Vagina (tissue), 2 donors: ENCODE measurements at places on chromosomes 2 and 18. TPM values are rescaled to one million over a fixed set of nuclear protein-coding genes. Genes with fewer than 3 reads are reported as not detected.

The POTEC gene
- total RNA-seq: not detected

The AMER3 gene
- total RNA-seq: not detected

The PGAP1 gene
- 15.2 TPM for total RNA-seq

DNA sequence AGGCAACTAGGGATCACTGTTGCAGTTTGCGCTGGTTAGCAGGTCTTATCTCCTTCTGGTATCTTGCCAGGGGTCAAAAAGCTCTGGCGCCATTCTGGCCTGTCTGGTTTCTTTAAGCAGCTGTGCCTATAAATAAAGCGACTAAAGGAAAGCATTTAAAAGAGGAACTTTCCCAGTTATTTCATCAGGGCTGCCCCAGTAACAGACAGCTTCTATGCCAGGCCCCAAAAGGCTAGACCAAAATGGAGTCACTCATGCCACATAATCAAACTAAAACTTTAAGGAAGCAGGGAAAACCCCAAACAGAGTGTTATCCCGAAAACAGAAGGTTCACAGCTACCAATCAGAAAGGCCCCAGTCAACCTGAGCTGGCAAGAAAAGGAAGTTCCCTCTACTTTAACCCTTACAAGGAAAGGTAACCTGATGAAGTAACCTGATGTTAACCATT lies 41.2 kb upstream of the HNRNPA3 start:
- H3K4me1 ChIP-seq: peaks cover 21% of the 10 kb centered on the region
- H3K27ac ChIP-seq: peak overlapping the region; percentile 10
- no peak for DNase-seq
- no peaks in the 10 kb centered on the region for H3K36me3 ChIP-seq

DNA sequence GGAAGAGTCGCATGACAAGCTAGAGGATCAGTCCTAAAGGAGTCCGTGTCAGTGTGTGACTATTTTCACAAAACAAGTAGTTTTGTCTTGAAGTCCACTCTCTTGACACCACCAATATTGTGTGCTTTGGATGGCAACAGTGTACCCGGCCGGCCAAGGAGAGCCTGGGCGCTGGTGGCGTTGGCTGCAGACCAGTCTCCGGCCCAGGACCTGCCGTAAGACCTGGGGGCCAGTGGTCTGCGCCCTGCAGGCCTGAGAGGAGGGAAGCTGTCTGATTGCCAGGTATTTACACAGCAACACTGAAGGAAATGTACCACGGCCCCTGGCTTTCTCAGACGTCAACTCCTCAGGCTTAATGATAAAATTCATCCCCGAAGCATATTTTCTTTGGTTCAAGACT lies 472.4 kb upstream of the SALL3 start:
- no peaks in the 10 kb centered on the region for H3K4me1 ChIP-seq
- no peaks in the 10 kb centered on the region for H3K27me3 ChIP-seq
- H3K4me3 ChIP-seq: no peak overlapping the region
- DNase-seq: peak; percentile 79

- H3K4me1 ChIP-seq: peaks cover 15% of the 10 kb centered on the region
- H3K36me3 ChIP-seq: no peaks in the 10 kb centered on the region
- DNase-seq: no peak
- peak overlapping the region; percentile 77 for H3K27ac ChIP-seq
- no peak overlapping the region for H3K4me3 ChIP-seq
Measured at GRCh38 chr2:224984637-224985036, 57.6 kb downstream of the DOCK10 start.

DNA sequence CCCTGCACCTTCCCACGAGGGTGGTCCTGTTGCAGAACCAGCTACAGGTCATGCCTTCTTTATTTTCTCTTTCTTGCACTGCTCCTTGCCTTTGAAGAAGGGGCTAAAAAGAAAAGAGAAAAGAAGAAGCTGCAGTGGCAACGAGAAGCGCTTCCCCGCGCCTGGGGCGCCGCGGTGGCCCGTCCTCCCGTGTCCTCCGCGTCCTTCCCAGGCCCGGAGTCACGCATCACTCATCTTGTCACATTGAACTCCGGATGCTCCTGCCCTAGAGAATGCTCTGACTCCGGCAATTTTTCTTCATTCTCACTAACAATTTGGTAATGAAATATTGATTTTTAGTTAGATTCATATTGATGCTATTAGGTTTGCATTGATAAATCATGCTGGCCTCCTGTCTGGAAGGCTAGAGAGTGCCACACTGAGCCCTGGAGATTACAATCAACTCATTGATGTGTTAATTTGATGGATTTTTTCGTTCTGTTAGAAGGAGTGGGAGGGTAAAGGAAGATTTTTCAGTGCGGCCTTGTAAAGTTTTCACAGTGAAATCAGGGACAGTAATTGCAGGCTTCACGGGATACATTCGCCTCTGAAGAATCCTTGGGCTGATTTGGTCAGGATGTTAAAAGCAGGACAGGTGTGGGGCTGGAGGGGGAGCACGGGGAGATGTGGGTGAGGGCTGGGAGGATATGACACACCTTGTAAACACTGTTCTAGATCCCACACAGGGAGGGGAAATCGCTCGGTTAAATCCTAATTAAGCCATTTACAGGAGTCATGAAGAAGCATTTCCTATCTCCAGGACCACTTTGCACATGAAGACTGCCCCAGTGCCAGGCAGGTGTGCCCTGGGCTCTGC lies 349.3 kb downstream of the ZNF516 start:
- DNase-seq: no peak
- H3K36me3 ChIP-seq: no peaks in the 10 kb centered on the region
- H3K4me1 ChIP-seq: no peaks in the 10 kb centered on the region
- no peak overlapping the region for H3K4me3 ChIP-seq
- no peak overlapping the region for H3K27ac ChIP-seq
- no peaks in the 10 kb centered on the region for H3K27me3 ChIP-seq

- DNase-seq: no peak
- no peaks in the 10 kb centered on the region for H3K27me3 ChIP-seq
- peaks cover 82% of the 10 kb centered on the region for H3K4me1 ChIP-seq
- H3K27ac ChIP-seq: no peak overlapping the region
- no peaks in the 10 kb centered on the region for H3K36me3 ChIP-seq
Measured at GRCh38 chr18:79944126-79944731, 7.2 kb downstream of the SLC66A2 start.

DNA sequence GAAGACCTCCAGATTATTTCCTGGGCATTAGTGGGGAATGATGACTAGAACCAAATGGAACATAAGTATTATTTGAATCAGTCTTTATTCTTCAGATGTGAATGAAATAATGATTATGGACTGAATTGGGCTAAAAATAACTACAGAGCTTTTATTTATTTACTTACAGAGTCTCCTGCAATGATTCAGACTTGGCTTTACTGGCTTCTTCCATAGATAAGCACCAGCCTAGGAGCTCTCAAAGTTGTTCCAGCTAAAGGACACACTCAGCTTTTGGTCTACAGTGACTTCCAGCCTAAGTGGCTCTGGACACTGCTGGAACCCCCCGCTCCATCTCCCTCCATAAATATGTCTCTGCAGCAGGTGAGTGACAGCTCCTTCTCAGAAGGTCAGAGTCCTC lies 24.3 kb upstream of the ARHGAP25 start:
- no peak for DNase-seq
- H3K4me3 ChIP-seq: no peak overlapping the region
- no peaks in the 10 kb centered on the region for H3K36me3 ChIP-seq
- no peak overlapping the region for H3K27ac ChIP-seq
- no peaks in the 10 kb centered on the region for H3K27me3 ChIP-seq

DNA sequence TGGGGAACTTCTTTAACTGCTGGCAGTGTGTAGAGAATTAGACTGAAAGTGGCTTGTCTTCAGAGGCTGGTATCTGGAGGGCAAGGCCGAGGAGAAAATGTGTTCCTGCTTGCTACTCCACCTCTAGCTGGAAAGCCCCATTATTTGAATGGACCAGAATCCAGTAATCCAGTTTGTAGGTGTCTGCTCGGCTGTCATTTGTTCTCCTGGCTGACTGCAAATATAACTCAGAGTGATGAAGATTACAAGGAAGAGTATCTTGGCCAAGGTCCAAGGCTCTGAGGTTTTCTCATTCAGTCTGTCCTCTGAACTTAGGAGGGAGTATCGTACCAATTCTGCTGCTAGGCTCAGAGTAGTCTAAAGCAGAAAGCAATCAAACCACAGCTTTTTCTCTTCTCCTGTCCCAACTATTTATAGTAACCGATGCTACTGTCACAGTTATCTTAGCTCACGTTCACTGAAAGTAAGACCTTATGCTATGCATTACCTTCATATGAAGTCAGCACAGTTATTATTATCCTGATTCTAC lies 228.6 kb downstream of the SETBP1 start:
- no peak for DNase-seq
- H3K4me3 ChIP-seq: no peak overlapping the region

GRCh38 chr2:449246-450067 lies 161.6 kb upstream of the ALKAL2 start:
- no peaks in the 10 kb centered on the region for H3K27me3 ChIP-seq
- H3K27ac ChIP-seq: no peak overlapping the region
- no peaks in the 10 kb centered on the region for H3K36me3 ChIP-seq

GRCh38 chr2:4673025-4673489 lies 969.7 kb downstream of the DCDC2C start:
- no peak overlapping the region for H3K27ac ChIP-seq
- H3K27me3 ChIP-seq: no peaks in the 10 kb centered on the region
- no peaks in the 10 kb centered on the region for H3K36me3 ChIP-seq
- H3K4me1 ChIP-seq: no peaks in the 10 kb centered on the region
- H3K4me3 ChIP-seq: no peak overlapping the region

- H3K27ac ChIP-seq: no peak overlapping the region
- H3K4me1 ChIP-seq: no peaks in the 10 kb centered on the region
- no peak for DNase-seq
Measured at GRCh38 chr18:78966793-78967106, 12.9 kb upstream of the SALL3 start.
